Inflammatory macrophage treated with lipopolysaccharide for 1 hour (primary cell): ENCODE measurements at places on chromosomes 12 and 14.

- no peak for DNase-seq
These were observed 151.8 kb downstream of the FOXN3 start for GRCh38 chr14:89265234-89265633.

- no peak for DNase-seq
These were observed 16.9 kb downstream of the TMEM117 start for GRCh38 chr12:43852744-43853143.

DNA sequence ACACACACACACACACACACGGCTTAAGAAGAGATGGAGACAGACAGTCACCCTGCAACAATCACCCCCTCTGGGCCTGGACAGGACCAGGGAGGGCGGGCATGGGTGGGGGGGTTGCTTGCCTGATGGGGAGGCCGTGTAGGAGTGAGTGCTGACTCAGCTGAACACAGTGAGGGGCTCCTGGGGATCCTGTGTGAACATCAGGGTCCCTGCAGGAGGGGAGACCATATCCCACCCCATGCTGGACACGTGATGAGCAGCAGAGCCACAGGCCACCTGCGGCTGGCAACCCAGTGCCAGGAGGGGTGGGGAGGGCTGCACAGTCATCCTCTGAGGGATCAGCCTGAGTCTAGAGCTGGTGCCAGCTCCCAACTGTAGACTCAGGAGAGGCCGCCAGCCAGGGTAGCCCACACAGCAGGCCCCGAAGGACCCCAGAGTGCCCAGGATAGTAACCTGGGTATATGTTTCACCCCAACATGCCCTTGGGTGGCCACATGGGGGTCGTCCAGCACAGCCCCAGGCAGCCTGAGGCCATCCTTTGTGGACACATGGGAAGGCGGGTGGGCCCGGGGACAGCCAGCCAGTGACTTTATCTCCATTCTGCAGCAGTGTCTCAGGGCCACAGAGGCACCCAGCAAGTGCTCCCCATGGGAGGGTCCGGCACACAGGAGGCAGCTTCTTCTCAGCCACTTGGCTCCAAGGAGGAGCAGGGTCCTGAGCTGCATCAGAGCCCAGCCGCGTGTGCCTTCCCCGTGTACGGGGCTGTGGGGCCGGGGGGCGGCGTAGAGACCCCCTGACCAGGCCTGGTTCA is 73.7 kb upstream of the SFSWAP start:
- DNase-seq = no peak

GRCh38 chr12:89708565-89709156 is at the start of gene ATP2B1:
ATP2B1 (minus strand) TSS chr12:89708838; CDS start chr12:89655886, 52,952 bp downstream.
- peak; percentile 83 for DNase-seq

DNA sequence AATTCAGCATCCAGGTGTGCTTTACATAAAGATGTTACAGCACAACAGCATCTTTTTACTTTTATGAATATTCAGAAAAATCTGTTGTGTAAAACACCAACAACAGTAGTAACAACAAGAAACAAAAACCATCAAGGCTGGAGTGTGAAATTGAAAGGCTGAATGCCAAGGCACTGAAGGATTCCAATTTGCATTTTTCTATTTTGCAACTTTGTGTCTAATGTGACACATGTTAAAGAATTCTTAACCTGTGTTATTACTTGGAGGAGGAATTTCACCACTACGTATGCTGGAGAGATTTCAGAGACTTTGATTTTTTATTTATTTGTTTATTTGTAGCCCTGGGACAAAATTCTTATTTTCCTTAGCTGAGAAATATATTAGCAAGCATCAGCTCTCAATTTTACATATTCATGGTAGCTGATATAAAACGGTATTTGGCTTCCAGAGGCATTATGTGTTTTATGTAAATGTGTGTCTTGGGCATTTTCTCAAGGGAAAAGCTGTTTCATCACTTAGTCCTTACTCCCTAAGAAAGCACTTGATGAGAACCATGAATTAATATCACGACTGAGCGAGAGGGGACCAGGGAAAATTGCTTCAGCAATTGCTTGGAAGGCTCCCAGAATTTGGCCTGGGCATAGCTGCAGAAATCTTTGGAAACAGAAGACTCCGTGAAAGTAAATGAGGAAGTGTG is 475.4 kb downstream of the TMEM132D start:
- DNase-seq = no peak

GRCh38 chr12:69816082-69816481 is 8.9 kb upstream of the MYRFL start:
- DNase-seq = no peak

DNA sequence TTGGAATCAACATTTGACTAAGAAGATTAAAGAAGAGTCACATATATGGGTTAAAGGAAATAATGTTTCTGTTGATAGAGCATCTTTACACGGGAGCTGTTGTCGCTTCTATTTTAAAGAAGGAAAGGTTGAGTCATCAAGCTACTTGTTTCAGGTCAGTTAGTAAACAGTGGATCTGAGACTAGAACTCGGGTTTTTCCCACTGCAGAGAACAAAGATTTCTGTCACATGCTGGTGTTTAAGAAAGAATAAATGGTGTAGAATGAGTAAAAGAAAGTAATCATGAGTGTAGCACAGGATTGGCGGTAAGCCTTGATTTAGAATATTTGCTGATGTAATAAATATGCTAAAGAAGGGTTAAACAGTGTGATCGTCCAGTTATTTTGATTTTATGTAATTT is 455.5 kb downstream of the AEBP2 start:
- peak; percentile 45 for DNase-seq

DNA sequence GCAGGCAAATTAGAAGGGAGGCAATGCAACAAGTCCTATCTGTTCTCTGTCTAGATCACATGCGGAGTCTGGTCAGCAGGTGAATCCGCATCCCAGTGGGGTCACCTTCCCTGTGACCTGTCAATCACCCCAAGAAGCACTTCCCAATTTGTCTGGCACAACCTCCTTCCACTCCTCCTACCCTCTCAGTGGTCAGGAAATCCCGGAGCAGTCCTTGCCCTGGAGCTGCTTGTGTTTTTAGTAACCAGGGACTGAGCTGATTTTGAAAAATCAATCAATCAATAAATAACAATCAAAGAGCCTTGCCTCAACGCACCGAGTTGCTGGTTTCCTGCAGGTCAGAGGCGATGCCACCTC is 572 bp upstream of the ACSS3 start:
- DNase-seq = no peak

GRCh38 chr14:37816135-37816534 is 220.7 kb downstream of the TTC6 start:
- DNase-seq = no peak

- DNase-seq = no peak
These were observed 116.4 kb downstream of the PPHLN1 start for GRCh38 chr12:42442311-42442759.

- no peak for DNase-seq
These were observed 83.7 kb downstream of the TMEM30B start for GRCh38 chr14:61197416-61197815.

DNA sequence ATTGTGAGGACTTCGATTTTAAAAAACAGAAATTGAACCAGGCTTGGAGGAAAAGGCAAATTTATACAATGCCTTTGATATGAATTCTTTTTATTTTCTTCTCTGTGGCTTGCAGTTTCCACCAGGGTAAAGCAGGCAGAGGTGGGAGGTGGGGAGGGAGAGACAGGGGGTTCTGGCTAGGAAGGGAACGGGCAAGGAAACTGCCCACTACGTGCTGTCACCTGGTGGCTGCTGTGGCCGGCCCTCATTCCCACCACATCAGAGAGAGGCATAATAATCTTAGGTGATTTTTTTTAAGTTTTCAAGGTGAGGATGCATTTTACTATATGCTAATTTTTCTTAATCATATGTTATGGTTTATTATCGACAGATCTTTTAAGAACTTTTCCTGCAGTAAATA is 145.8 kb downstream of the CACNA1C start:
- DNase-seq = no peak
